ENCODE measurements at places on chromosomes 1 and 21.

DNA sequence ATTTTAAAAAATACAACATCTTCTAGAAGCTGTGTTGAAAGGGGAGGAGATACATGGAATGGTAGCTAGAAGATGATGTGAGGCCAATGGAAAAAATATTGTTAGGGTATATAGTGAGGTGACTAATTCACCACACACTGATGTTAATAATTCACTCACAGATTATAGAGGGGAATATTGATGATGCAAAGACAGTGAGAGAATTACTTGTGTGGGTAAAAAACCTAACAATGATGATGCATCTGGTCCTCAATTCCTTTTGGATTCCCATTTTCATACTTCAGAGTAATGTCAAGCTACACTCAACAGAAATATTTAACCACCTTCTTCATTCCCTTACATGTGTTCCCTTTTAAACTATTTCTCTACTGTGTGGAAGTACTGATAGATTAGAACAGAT is 169.5 kb upstream of the DPYD start:
- no peak for DNase-seq

DNA sequence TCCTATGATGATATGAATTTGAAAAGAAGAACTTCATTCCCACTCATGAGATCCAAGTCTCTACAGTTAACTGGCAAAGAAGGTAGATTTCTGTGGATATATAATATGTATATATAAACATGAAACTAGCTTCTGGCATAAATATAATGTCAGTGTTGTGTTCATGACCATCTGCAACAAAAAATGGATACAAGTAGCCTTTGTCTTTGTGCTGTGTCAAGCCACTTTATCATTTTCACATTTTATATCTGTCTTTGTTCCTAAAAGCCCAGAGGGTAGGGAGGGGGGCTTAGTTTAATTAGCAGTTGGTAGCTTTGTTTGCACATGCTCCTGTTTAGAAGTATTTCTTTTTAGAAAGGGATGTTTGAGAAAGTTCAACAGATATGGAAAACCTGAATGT is 56.2 kb upstream of the FASLG start:
- no peak for DNase-seq

DNA sequence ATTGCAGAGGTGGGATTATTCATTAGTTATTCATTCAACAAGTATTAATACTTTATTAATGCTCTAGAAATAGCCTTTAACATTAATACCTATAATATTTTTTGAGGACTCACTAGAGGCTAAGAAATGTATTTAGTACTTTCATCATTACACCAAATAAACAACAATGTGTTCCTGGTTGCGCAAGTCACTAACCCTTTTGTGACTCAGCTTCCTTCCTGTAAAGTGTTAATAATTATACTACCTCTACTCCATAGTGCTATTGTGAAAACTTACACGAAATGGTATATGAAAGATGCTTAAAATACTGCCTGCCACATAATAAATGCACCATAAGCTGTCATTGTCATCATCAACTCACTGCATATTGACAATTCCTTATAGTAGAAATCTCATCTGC is 431.0 kb downstream of the DPYD start:
- DNase-seq = no peak

DNA sequence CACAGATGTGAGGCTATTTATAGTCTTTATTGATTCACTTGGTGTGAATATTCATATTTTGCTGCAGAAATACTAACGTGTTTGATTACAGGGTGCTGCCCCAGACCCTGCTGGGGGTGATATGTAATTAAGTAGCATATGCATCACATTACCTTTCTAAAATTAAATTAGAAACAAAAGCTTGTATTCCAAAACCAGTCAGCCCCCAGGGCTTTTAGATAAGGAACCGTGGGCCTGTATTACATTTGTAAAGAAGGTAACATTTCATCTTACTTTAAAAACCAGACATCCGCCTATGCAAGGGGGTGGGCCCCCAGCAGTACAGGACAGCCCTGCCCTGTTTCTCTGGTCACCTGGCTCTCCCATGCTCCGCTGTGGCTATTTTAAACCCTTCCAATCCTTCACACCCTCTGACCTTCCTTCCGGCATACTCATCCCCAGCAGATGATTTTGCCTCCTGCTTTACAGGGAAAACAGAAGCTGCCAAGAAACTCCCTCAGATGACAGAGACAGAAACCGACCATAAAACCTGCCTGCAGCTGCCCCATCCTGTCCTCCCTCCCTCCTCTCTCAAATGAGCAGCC is 22.0 kb upstream of the KCNC4 start:
- no peak for DNase-seq

- DNase-seq = no peak
Observed at GRCh38 chr1:112772781-112773180, 57.6 kb upstream of the PPM1J start.

GRCh38 chr1:48526008-48526710 is 54.2 kb upstream of the SPATA6 start:
- DNase-seq = no peak
